ENCODE measurements at places on chromosomes 6 and 20. TPM values are rescaled to one million over a fixed set of nuclear protein-coding genes. Genes with fewer than 3 reads are reported as not detected.

CD93 gene
- not detected for total RNA-seq

NPBWR2 gene
- not detected for total RNA-seq

MOXD1 gene
- total RNA-seq = 1.5 TPM

ZNF512B gene
- total RNA-seq = 13.0 TPM

RALY gene
- 150 TPM for total RNA-seq

SLC32A1 gene
- total RNA-seq = not detected

SAMD10 gene
- total RNA-seq = not detected

GRM1 gene
- total RNA-seq = not detected

PRICKLE4 gene
- total RNA-seq = 0.63 TPM

TGM3 gene
- 0.12 TPM for total RNA-seq

RNGTT gene
- 9.9 TPM for total RNA-seq

TSHZ2 gene
- not detected for total RNA-seq

PNLDC1 gene
- total RNA-seq = 0.05 TPM

MYH7B gene
- total RNA-seq = 0.03 TPM

PLEKHG1 gene
- 0.71 TPM for total RNA-seq

SLC22A1 gene
- 2.4 TPM for total RNA-seq

OR2H2 gene
- not detected for total RNA-seq

RHAG gene
- total RNA-seq = not detected

PLA2G7 gene
- total RNA-seq = not detected

HTR1E gene
- not detected for total RNA-seq

C6orf163 gene
- total RNA-seq = 0.09 TPM

ADGRG6 gene
- 72.2 TPM for total RNA-seq

TSPO2 gene
- total RNA-seq = not detected

RIPPLY2 gene
- 0.46 TPM for total RNA-seq
